ENCODE measurements at places on chromosomes 2 and 18. TPM values are rescaled to one million over a fixed set of nuclear protein-coding genes. Genes with fewer than 3 reads are reported as not detected.

DNA sequence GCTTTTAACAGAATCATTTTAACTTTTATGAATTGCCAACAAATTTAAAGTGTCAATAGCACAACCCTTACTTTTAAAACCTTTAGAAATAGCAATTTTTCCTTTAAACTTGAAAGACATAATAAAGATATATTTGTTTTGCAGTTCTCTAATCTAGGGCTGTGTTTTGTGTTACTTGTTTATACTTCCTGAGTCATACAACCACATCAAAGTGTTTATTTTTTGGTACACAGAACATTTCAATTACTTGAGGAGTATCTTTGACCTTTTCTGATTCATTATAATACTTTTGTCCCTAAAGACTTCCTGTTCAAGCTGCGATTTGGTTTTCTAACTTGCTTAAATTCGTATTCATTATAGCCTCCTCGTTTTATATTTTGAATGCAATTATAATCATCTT lies 21.8 kb downstream of the TYW5 start:
- H3K4me1 ChIP-seq, result no peaks in the 10 kb centered on the region
- H3K27ac ChIP-seq, result no peak overlapping the region
- H3K36me3 ChIP-seq, result peaks cover 21% of the 10 kb centered on the region

- no peaks in the 10 kb centered on the region for H3K27me3 ChIP-seq
- H3K4me1 ChIP-seq, result no peaks in the 10 kb centered on the region
- H3K36me3 ChIP-seq, result no peaks in the 10 kb centered on the region
- DNase-seq, result no peak
- H3K4me3 ChIP-seq, result no peak overlapping the region
Observed at GRCh38 chr2:112791019-112791418, 6.7 kb upstream of the IL1A start.

DNA sequence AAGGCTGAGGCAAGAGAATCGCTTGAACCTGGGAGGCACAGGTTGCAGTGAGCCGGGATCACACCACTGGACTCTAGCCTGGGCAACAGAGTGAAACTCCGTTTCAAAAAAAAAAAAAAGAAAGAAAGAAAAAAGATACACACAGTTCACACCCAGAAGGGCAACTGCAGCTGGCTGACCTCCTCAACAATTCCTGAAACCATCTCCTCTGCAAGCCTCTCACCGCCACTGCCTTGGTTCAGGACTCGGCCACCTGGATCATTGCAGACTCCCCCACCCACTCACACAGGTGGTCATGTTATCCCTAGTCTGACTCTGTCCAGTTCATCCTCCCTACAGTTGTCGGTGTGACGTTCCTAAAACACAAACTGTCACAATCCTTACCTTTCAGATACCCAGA lies 2.2 kb downstream of the CYS1 start:
- no peaks in the 10 kb centered on the region for H3K36me3 ChIP-seq
- peaks cover 24% of the 10 kb centered on the region for H3K4me1 ChIP-seq
- H3K27me3 ChIP-seq, result peaks cover 30% of the 10 kb centered on the region
- H3K4me3 ChIP-seq, result no peak overlapping the region

- H3K27me3 ChIP-seq, result no peaks in the 10 kb centered on the region
- H3K4me3 ChIP-seq, result no peak overlapping the region
- H3K36me3 ChIP-seq, result no peaks in the 10 kb centered on the region
- H3K27ac ChIP-seq, result no peak overlapping the region
- H3K4me1 ChIP-seq, result no peaks in the 10 kb centered on the region
Observed at GRCh38 chr18:13923221-13923620, 7.9 kb upstream of the MC2R start.

DNA sequence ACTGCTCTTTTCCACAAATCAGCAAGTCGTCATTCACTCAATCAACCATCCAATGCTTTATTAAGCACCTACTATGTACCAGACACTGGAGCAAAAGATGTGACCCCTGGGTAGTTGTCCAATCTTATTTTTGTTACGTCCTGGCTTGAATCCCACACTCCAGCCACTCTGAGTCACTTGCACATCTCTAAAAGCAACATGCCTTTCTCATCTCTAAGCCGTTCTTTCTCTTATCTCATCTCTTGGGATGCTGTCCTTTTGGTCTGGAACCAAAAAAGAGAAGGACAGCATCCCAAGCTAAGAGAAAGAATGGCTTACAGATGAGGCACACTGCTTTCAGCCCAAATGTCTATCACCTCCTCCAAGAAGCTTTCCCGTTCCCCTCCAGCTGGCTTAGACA lies 58.8 kb downstream of the RNF152 start:
- no peaks in the 10 kb centered on the region for H3K36me3 ChIP-seq
- H3K4me3 ChIP-seq, result no peak overlapping the region
- H3K27ac ChIP-seq, result no peak overlapping the region
- no peaks in the 10 kb centered on the region for H3K27me3 ChIP-seq
- no peak for DNase-seq

DNA sequence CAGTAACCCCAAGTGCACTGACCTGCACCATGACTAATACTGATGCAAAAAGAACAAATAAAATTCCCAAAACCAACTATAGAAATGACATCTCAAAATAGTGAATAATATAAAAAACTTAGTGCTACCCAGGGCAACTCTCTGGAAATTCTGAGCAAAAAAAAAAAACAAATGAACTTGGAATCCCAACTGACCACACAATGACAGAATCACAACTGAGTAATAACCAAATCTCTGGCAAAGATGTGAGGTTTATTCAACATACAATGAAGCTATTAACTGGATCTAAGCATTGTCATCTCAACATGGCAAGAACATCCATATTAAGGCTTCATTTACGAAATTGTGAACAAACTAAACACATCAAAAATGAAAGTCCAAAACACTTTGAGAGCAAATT lies 22.7 kb downstream of the EXOC6B start:
- H3K4me1 ChIP-seq, result no peaks in the 10 kb centered on the region
- no peak overlapping the region for H3K27ac ChIP-seq
- no peaks in the 10 kb centered on the region for H3K36me3 ChIP-seq

- peaks cover 11% of the 10 kb centered on the region for H3K4me1 ChIP-seq
- no peak overlapping the region for H3K4me3 ChIP-seq
Observed at GRCh38 chr2:168160897-168161296, 86.5 kb downstream of the STK39 start.

DNA sequence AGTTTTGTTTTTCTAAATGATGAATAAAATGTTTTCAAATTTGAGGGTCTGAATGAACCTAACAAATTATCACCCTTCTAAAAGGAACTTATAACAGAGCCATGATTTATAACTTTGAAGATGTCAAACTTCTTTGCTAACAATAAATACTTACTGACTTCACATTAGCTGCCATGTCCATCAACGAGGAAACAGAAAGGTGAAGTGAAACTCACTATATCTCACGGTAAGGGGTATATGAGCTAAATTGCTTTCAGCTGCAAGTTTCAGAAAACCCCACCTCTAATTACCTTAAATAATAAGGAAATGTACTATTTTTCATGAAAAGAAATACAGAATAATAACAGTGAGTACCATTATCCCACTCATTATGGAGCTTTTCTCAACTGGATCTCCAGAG lies 350.8 kb upstream of the NT5C1B start:
- H3K4me3 ChIP-seq, result no peak overlapping the region
- no peaks in the 10 kb centered on the region for H3K27me3 ChIP-seq
- DNase-seq, result no peak
- no peak overlapping the region for H3K27ac ChIP-seq

- DNase-seq, result no peak
- no peaks in the 10 kb centered on the region for H3K27me3 ChIP-seq
- no peak overlapping the region for H3K27ac ChIP-seq
Observed at GRCh38 chr2:128228894-128229293, 89.8 kb downstream of the HS6ST1 start.

DNA sequence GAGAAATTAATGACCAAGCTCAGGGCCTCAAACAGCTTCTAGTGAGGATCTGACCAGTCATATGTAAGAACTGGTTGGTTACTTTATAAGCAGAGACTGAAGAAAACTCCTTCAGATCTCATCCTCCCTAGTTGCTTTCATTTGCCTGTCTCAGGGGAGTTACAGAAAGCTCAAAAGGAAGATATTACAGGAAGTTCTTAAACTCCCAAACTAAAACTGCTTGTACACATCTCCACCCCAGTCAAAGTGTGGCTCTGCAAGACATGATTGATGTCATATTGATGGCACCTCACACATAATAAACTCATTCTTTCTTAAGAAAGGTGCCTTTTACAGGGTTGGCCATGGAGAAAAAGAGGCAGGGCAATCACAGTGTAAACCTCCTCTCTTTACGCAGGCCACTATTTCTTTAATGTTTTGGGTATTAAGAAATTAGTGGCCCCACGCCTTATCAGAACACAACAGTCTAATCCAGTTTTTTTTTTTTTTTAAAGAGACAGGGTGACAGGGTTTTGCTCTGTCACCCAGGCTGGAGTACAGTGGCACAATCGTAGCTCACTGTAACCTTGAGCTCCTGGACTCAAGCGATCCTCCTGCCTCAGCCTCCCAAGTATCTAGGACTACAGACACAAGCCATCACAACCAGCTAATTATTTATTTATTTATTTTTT lies 62.6 kb upstream of the STK17B start:
- peak overlapping the region; percentile 15 for H3K27ac ChIP-seq
- H3K4me3 ChIP-seq, result no peak overlapping the region
- H3K36me3 ChIP-seq, result no peaks in the 10 kb centered on the region
- DNase-seq, result peak; percentile 40
- H3K27me3 ChIP-seq, result no peaks in the 10 kb centered on the region

DNA sequence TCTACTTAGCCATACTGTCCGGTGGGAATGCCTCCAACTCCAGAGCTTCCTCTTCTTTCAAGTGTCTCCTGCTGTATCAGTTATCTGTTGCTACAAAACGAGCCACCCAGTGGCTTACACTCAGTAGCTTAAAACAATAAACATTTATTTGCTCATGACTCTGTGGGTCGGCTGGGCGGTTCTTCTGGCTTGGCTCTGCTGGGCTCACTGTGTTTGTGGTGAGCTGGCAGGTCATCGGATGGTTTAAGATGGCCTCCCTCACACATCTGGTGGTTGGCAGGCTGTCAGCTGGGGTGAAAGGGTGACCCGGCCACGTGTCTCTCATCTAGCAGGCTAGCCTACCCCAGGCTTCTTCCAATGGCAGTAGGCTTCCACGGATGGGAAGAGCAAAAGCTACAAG lies 122.4 kb upstream of the SLC1A4 start:
- no peaks in the 10 kb centered on the region for H3K27me3 ChIP-seq
- H3K4me1 ChIP-seq, result peaks cover 10% of the 10 kb centered on the region
- no peak overlapping the region for H3K27ac ChIP-seq
- H3K4me3 ChIP-seq, result no peak overlapping the region

DNA sequence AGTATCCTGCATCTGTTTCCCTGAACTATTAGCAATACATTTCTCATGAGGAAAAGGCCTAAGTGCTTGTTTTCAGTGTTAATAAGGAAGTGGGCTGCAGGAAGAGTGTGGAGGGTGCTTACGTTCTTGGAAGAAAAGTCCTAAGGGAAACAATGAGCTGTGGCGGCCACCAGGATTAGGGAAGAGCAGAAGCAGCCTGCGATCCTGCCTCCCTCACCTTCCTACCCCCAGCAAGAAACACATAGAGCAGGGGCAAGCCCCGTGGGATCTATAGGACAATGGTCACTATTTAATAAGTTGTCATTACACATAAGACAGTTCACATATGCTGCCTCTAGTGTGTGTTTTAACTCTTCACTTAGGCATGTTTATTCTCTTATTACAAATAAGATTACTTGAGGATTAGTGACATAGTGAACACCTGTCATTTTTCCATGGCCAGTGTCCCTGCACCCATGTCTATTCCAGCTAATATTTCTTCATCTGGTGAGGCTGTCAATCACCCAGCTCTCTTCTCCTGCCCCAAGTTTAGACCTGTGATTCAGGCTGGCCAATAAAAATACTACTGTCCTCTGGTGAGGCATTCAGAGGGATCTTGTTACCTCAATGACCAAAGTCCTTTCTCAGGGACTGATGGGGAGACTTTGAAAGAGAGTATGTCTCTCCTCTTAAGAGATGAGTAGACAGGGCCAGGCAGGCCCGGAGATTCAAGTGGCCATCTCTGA lies 510.9 kb upstream of the CELF4 start:
- no peak for DNase-seq
- H3K4me3 ChIP-seq, result no peak overlapping the region
- H3K27me3 ChIP-seq, result no peaks in the 10 kb centered on the region

DNA sequence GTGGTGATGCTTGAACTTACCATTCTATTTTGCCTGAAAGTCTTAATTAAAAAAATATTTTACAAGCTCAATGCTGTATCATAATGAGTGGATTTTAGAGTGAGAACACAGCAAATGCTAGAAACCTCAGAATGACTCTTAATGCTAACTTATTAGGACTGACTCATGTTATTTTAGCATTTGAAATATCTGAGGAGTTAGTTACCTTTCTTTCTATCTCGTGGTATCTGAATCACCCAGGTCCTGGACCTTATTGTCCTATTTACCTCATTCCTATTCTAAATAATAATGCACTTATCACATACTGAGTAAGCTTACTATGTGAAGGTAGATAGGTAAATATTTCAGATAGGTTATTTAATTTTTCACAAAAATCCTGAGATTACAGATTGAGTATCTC lies 70.7 kb downstream of the SOS1 start:
- H3K4me1 ChIP-seq, result no peaks in the 10 kb centered on the region
- peaks cover 21% of the 10 kb centered on the region for H3K36me3 ChIP-seq
- no peak for DNase-seq
- H3K27me3 ChIP-seq, result no peaks in the 10 kb centered on the region
- no peak overlapping the region for H3K27ac ChIP-seq

DNA sequence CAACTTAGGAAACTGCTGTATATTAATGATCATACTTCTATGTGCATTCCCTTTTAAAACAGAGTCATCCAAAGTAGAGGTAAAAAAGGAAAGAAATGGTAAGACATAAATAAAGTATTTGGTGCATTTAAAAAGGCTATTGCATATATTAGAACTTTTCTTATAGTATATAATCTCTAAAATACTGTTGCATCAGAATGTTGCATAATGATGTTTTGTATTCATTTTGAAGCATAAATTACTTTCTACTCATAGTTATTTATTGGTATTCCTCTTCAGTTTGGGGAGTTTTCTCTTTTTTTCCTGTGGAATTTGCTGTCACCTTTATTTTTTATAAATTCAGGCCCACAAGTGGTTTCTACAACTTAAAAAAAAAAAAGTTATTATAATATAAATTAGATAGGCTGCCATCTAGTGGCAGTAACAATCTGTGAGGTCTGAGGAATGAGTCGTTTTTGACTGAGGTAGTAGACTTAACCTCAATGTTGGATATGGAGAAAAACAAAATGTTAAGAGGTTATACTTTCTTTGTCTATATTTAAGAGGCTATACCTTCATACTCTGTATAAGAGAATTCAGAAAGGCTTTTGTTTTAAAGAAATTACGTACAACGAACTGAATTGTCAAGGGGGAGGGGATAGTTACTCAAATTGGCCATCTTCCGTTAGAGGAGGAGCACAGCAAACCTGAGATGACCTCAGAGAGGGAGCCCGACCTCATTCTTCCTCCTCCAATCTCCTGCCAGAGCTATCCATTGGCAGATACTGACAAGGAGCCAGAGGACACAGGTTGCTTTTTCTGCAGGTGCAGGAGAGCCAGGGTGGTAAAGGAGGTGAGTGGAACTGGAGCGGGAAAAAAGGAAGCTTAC lies 23.8 kb downstream of the ANKAR start:
- no peak overlapping the region for H3K27ac ChIP-seq
- peak; percentile 50 for DNase-seq
- H3K4me3 ChIP-seq, result no peak overlapping the region
- no peaks in the 10 kb centered on the region for H3K36me3 ChIP-seq
- no peaks in the 10 kb centered on the region for H3K27me3 ChIP-seq
- H3K4me1 ChIP-seq, result no peaks in the 10 kb centered on the region

SPHKAP gene
- total RNA-seq, result not detected

PIK3C3 gene
- 78.0 TPM for total RNA-seq

MALL gene
- total RNA-seq, result not detected

VWA3B gene
- total RNA-seq, result not detected

PIEZO2 gene
- total RNA-seq, result not detected

AKAIN1 gene
- not detected for total RNA-seq

STK36 gene
- total RNA-seq, result 25.8 TPM

NBAS gene
- 34.9 TPM for total RNA-seq

All from CD4-positive, alpha-beta memory T cell (primary cell).